Activated CD4-positive, alpha-beta T cell treated with anti-CD3 and anti-CD28 coated beads for 24 hours (primary cell): ENCODE measurements at places on chromosomes 11 and 22.

DNA sequence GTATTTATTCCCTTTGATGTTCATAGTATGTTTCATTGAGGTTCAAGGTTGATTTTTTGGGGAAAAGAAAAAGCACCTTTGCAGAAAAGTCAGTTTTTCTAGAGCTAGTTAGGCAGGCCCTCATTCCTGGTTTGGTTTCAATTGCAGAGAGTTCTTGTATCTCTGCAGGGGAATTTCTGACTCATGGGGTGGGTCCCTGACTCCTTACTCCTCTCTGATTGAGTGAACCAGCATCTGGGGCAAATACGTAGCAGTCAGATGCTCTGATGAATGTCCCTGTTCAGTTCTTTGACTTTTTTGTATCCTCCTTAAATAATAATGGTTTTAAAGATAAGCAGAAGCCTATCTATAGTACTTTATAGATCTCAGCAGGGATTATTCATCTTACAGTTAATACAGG lies 7.7 kb upstream of the NCR3LG1 start:
- DNase-seq = peak; percentile 22

DNA sequence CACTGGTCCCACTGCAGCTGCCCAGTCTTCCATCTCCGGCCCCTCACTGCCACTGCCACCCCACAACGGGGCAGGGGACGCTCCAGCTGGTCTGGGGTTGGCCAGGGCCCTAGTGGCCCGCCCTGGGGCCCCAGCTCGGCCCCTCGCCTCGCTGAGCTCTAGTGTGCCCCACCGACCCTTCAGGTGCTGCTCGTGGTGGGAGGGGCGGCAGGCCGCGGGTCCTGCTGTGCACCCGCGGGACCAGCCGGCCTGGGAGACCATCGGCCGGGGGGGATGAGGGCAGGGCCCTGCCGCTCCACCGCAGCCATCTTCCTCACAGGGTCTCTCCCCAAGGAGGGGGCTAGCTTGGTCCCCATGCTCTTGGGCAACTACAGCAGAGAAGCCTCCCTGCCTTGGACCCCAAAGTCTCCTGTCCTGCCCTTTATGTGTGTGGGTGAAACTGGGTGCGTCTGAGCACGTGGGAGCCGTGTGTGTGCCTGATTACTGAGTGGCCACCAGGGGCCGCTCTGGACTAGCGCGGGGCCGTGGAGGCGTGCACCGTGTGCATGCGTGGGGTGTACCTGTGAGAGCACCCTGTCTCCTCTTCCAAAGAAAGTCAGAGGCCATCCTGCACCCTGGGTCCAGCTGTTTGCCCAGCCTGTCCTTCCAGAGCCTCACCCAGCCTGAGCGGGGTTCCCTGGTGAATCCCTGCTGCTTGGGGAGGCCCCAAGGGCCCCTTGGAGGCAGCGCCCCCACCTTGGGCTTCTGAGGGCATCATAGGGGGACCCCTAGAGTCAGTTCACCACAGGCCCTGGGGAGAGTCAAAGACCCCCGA lies 6.0 kb upstream of the ACR start:
- DNase-seq = peak; percentile 27

GRCh38 chr11:48087974-48088681 lies 107.8 kb downstream of the PTPRJ start:
- no peak for DNase-seq

- DNase-seq = no peak
Observed at GRCh38 chr11:59562292-59562691, 51.0 kb downstream of the OR4D9 start.

DNA sequence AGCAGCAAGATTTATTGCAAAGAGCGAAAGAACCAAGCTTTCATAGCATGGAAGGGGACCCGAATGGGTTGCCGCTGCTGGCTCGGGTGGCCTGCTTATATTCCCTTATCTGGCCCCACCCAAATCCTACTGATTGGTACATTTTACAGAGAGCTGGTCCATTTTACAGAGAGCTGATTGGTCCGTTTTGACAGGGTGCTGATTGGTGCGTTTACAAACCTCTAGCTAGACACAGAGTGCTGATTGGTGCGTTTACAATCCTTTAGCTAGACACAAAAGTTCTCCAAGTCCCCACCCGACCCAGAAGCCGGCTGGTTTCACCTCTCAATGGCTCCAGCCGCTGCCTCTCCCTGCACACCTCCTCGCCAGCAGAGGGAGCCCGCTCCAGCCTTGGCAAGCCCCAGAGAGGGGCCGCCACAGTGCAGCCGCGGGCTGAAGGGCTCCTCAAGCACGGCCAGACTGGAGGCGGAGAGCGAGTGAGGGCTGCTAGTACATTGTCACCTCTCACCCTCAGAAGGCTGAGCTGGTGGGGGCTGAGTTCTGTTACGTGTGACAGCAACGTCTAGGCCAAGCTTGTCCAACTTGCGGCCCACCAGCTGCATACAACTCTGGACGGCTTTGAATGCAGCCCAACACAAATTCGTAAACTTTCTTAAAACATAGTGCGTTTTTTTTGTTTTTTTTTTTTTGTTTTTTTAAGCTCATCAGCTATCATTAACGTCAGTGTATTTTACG lies 8.7 kb downstream of the PTH start:
- peak; percentile 56 for DNase-seq

DNA sequence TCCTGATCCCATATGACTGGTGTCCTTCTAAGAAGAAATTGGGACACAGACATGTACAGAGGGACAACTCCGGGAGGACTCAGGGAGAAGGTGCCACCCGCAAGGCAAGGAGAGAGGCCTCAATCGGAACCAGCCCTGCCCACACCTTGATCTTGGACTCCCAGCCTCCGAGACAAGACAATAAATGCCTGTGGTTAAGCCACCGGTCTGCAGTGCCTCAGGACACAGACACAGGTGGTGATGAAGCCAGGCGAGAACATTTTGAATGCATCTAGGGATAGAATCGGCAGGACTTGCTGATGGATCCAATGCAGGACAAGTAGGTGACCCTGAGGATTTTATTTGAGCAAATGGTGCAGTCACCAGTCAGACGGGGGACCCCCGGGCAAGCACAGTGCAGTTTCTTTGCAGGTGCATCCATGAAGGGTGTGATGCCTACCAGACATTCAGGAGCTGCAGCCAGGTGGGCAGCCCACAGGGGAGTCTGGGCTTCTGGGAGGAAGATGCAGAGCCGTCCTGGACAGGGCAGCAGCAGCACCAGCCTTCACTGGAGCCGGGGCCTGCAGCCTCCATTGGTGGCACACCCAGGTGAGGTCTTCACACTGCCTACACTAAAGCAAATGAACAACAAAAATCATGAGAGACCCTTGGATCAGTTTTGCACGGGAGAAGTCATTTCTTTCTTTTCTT lies 20.2 kb upstream of the SEPTIN5 start:
- no peak for DNase-seq

- no peak for DNase-seq
Observed at GRCh38 chr11:97279341-97279740, 889.5 kb downstream of the JRKL start.

DNA sequence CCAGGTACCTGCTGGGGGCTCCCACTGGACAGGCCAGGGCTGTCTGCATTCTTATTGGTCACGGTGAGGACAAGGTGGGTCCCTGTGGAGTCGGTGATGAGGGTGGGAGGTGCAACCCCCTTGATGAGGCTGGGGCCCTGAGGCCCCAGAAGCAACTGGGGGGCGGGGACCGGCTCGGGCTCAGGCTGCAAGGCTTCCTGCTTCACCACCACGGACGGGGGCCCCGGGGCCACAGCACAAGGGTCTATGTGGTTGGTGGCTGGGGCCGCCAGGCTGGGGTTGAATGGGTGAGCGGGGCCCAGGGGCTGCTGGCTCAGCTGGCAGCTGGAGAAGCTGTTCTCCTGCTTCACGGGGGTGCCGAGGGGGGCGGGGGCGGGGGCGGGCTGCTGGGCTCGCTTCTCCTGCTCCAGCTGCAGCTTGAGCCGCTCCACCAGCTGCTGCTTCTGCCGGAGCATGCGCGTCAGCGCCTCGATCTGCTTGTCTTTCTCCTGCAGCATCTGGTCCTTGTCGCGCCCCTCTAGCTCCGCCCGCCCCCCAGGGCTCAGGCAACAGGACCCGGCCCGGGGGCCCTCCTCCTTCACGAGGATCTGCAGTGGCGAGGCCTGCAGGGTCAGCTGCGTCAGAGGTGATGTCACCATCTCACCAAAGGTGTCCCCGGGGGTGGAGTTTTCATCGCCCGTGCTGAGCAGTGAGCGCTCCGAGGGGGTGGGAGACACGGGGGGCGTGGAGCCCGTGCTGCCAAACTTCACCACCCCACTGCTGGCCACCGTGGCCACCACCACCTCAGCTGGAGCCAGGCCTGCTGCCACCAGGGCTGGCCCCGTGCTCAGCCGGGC lies 48.2 kb downstream of the SGSM3 start:
- no peak for DNase-seq

DNA sequence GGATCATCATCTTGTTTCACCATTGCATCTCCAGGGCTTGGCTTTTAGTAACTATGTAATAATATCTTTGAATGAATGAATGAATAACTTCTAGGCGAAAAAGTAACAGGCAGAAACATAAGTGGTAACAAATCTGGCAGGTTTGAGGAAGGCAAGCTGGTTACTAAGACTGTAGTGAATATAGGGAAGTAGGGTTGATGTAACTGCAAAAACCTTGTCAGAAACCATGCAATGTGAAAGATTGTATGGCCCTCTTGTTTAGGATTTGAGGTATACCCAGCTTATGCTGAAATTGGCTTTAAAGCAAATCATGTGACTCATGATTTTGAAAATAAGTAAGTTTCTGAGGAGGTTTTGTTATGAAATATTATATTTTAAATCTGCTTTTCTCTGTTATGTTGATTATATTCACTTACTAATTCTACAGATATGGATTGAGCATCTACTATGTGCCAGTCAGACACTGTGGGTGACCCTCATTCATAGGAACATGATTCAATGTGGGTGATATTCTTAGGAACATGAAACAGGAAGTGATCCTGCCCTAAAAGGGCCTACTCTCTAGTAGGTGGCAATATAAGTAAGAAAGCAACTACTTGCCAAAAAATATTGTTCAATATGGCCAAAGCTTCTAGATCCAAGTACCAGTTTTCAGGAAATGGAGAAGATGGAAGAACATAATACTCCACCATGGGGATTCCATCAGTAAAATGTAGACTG lies 115.5 kb upstream of the CCDC90B start:
- DNase-seq = no peak
